ENCODE measurements at places on chromosomes 1 and 21.
A peak's percentile ranks its signal among the peaks of the same experiment; 100 is the strongest.

GRCh38 chr1:39690794-39691382 is 345 bp downstream of the HPCAL4 start:
- DNase-seq = no peak

DNA sequence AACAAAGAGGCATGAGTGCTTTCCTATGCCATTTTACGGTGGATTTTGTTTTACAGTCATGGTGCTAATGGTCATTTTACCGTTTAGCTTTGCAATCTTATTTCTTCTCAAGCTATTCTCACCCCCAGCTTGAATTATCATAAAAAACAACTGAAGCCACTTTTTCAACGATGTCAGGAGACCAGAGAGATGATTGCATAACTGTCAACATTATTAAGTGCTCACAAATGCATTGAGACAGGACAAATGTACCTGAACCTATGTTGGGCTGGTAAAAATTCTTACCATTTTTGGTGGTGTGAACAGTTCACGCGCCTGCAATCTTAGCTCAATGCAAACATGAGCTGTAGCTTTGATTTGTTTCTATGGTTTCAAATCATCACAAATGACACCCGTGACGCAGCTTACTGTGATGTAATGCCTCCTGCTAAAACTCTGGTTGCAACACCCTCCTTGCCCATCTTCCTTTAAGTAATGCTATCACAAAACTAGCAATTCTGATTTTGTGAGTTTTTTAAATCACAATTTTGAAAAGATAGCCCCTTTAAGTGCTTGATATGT is 104.4 kb downstream of the UCHL5 start:
- DNase-seq = peak; percentile 35

DNA sequence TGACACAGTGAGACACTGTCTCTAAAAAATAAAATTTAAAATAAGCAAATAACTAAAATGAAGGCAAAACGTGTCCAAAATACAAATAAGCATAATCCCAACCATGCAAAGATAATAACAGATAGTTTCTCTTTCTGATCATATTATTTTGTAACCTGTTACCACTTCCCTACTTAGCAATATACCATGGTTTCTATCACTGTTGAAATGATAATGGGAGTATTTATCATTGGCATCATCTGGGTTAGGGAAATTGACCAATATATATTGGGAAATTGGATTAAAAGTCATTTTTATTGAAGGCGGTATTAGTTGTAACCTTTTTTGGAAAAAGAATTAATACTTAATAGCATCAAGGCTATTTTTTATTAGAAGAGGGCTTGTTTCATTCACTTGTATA is 47.0 kb downstream of the USP25 start:
- DNase-seq = no peak

GRCh38 chr1:65341381-65341780 is 32.0 kb downstream of the DNAJC6 start:
- DNase-seq = no peak

GRCh38 chr1:101367630-101368029 is 130.8 kb downstream of the S1PR1 start:
- DNase-seq = no peak

DNA sequence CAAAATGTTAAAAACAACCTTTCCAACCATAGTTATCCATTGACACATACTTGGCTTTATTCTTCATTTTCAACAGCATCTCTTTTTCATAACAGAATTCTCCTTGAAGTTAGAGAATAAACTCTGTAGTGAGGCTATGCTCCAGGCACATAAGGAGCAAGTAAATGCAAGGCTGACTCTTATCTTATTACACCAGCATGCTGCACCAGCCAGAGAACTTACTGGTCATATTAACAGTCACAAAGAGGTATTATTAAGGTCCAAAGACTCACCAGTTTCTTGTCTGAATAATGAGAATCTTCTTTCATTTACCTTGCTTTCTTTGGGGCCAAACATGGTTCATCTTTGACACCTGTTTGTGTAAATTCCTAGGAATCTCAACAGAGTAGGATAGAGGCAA is 71.3 kb upstream of the IVNS1ABP start:
- DNase-seq = no peak

GRCh38 chr1:157310401-157310800 is 172.2 kb upstream of the ETV3 start:
- no peak for DNase-seq

All from NB4 (cell line).